Ureter (tissue), 1 donor: ENCODE measurements at places on chromosomes 13 and 19.
A peak's percentile ranks its signal among the peaks of the same experiment; 100 is the strongest.

GRCh38 chr19:32767951-32768679 lies 48.5 kb downstream of the TDRD12 start:
- DNase-seq, result no peak

DNA sequence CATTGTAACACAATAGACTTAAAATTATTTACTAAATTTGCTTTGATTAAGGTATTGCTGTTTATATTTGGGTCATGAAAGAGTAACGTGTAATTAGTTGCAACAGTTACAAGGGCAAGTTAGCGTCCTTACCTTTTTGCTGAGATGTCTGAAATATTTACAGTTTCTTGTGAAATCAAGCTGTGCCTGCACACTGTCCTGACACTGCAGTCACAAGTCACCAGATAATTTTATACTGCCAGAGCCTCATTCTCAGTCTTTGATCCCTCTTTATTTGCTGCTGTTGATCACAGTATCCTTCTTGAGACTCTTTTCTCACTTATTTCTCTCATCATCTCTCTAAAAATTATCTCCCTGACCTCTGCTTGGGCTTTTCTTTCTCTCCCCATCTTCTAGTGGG lies 8.4 kb upstream of the DIAPH3 start:
- DNase-seq, result no peak

- DNase-seq, result peak; percentile 43
Observed at GRCh38 chr13:71290963-71291841, 575.8 kb downstream of the DACH1 start.

- no peak for DNase-seq
Observed at GRCh38 chr13:52104624-52105023, 24.2 kb downstream of the NEK5 start.

DNA sequence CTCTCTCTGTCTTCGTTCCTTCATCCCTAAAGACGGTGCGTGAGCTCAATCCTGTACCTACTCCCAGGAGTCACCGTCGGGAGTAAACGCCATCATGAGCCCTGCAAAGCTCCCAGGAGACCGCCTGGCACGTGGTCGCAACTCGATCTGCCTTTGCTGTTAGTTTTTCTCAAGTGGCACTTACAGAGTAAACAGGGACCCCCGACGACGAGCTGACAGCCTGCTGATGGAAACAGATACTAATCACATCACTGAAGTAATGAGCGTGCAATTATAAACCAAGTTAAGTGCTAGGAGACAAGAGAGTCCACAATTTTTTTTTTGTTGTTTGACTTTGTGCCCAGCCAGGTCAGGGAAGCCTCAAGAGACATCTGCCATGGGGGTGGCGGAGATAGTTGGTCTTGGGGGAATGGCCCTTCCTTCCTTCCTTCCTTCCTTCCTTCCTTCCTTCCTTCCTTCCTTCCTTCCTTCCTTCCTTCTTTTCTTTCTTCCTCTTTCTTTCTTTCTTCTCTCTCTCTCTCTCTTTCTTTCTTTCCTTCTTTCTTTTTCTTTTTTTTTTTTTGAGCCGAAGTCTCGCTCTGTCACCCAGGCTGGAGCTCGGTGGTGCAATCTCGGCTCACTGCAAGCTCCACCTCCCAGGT lies 23.6 kb downstream of the CACNG6 start:
- DNase-seq, result no peak

GRCh38 chr13:113742000-113742441 lies 17.0 kb upstream of the TMEM255B start:
- DNase-seq, result no peak

- DNase-seq, result no peak
Observed at GRCh38 chr13:114017028-114017630, 43.3 kb upstream of the C13orf46 start.

GRCh38 chr13:45542878-45543277 lies 72.7 kb downstream of the ERICH6B start:
- no peak for DNase-seq

GRCh38 chr19:36081385-36081784 lies 26.7 kb downstream of the WDR62 start:
- no peak for DNase-seq

- no peak for DNase-seq
Observed at GRCh38 chr13:56009418-56009817, 1131.3 kb upstream of the PRR20A start.

DNA sequence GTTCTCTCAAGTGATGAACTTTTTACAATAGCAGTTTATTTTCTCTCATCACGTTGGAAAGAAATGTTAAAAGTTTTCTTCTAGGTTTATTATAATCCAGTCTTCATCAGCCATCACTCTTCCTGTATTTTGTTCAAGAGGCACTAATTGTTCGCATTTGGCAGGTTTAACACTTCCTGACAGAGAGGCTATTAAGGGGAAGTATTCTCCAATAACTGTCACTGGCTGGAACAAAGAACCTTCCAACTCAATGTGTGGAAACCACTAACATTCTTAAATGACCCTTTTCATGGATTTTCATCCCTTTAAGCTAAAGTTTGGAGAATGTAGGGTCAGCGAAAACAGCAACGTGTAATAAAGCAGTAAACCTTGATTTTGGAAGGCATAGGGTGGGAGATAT lies 145.1 kb downstream of the PCCA start:
- no peak for DNase-seq

DNA sequence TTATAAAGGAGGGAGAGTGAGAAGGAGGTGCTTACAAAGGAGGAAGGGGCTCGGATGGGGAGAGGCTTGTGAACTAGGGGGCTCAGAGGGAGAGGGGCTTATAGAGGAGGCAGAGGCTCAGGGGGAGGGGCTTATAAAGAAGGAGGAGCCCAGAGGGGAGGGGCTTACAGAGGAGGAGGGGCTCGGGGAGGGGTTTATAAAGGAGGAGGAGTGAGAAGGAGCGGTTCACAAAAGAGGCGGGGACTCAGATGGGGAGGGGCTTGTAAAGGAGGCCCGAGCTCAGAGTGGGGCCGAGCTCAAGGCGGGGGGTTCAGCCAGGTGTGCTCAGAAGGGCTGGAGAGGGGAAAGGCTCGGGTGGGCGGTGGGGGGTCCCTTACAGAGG lies 500 bp downstream of the SMIM24 start:
- DNase-seq, result no peak

DNA sequence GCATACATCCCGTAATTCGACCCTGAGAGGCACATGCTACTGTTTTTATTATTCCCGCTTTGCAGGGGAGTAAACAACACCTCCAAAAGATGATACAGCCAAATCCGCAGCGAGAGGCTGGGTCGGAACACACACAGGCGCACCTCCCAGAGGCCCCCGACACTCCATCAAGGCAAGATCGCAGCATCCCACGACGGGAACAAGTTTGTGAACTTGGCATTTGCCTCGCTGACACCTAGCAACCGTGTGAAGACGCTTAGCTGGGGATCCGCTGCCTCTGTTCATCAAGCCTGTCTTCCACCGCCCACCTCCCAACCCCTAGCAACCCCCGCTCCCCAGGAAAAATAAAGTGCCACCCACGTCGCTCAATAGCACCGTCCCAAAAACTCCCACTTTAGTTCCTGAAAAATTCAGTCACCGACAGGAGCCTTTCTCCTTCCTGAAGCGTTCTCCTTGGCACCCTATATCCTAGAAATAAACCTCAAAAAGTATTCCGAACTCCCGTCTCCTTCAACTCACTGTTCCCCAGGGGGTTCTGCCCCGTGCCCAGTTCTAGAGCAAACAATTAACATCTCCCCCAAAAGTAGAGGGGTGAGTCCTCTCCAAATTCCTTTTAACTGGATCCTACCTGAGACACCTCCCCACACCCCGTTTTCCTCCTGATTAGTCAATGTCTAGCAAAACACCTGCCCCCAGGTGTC lies 1.7 kb downstream of the GNG7 start:
- no peak for DNase-seq
